Trophoblast cell (in vitro differentiated cells and primary cell): ENCODE measurements at places on chromosomes 6 and 20.

GRCh38 chr6:2817903-2818443, 23.7 kb downstream of the SERPINB1 start:
- peak; percentile 39 for DNase-seq

DNA sequence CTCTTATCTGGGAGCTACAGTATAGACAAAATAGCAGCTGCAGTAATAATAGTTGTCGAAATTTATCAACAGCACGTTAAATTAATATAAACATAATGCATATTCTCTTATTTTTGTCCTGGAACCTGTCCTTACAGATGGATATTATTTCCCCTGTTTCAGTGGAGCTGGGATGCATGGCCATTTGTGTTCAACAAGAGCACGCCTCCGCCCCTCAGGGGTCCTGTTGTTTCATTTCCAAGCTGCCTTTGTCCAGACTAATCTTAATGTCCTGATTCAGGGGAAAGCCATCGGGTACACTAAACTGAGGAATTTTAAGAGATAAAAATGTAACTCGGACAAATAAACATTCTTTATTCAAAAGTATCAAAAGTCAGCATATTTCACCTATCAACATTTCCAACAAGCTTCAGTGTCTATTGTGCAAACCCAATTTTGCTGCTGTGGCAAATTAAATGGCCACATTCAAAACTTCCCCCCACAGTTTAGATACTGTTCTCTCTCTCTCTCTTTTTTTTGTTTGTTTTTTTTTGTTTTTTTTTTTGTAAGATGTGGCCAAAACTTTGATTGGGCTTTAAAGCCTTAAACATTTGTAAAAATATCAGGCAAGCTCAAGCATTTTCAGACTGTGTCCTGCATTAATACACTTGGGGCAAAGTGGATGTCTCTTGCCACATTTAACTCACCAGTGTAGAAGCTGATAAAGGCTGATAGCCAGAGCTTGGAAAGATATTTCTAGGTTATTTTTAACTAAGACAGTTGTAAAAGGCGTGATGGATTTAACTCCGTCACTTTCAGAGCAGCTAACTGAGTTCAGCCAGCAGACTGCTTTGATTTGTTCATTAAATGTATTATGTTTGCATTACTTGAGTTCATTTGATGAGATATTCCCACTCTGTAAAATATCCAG, 112.5 kb upstream of the QKI start:
- no peak for DNase-seq

DNA sequence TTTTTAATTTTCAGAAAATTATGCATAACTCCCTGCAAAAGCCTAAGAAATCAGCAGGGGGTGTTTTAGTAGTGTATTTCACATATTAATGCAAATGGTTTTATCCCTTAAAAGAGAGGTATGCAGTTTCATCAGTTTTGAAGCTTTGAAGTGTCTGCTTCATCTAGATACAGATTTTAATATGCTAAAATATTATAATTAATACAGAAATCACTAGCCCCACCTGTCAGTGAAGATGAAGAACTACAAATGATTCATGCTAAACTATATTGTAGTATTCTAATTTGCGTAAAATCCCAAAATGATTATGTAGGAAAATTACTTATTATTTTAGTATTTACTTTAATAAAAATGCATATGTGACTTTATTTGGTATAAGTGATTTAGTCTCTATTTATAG, 2.9 kb upstream of the TFB1M start:
- DNase-seq = no peak

GRCh38 chr20:8221887-8222419, 89.9 kb downstream of the PLCB1 start:
- DNase-seq = no peak

- DNase-seq = no peak
Observed at GRCh38 chr6:150254770-150255169, 111.9 kb downstream of the PPP1R14C start.

GRCh38 chr20:59350330-59351156, 50.1 kb downstream of the EDN3 start:
- no peak for DNase-seq

DNA sequence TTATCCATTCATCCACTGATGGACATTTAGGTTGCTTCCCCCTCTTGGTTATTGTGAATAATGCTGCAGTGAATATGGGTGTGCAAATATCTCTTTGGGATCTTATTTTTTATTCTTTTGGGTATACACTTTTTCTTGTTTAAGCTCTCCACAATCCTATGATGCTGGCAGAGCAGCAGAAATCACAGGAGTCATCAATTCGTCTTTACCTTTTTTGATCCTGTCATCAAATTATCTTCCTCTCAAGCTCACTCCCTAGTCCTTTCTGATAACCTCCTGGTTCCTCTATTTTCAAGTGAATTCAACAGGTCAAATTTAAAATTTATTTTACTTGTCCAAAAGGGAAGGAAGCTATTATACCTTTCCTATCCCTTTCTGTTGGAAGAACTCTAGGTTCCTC, 89.1 kb downstream of the PLCG1 start:
- no peak for DNase-seq

DNA sequence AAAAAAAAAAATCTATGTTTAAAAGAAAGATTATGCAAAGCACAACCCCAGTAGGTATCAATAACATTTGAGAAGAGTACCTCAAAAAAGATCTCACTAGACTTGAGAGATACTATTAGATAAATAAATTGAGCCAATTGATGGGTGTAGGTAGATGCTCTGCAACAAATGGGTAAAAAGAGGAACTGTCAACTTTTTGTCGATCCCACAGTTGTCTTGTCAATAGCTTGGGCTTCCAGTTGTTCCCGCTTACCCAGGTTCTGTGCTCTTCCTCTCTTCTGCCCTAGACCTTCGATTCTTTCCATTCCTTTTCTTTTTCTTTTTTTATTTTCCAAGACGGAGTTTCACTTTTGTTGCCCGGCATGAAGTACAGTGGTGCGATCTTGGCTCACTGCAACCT, 226.9 kb downstream of the SOX4 start:
- no peak for DNase-seq

DNA sequence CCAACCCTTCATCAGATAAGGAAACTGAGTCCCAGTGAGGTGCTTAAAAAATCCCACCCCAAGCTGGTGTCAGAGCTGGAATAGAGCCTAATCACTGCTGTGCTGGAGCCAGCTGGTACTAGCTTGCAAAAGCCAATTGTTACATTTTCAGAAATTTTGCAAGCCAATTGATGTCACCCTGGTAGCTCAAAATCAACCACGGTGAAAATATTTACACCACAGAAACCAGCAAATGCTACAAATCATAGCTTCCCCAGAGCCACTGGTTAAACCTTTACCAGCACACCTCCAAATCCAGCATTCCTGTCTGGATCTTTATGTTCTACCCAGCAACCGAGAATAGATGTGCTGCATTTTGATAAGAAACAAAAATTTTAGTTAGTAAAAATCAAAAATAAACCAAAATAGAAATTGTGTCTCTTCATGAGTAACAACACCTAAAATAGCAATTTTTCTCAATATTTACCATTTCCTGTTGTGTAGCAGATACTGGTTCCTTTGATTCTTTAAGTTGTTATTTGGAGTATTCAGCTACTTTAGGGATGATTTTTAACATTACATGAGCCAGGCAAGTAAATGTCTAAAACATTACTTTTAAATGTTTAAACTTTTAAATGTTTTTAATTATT, 7.2 kb upstream of the LCA5 start:
- DNase-seq = no peak

DNA sequence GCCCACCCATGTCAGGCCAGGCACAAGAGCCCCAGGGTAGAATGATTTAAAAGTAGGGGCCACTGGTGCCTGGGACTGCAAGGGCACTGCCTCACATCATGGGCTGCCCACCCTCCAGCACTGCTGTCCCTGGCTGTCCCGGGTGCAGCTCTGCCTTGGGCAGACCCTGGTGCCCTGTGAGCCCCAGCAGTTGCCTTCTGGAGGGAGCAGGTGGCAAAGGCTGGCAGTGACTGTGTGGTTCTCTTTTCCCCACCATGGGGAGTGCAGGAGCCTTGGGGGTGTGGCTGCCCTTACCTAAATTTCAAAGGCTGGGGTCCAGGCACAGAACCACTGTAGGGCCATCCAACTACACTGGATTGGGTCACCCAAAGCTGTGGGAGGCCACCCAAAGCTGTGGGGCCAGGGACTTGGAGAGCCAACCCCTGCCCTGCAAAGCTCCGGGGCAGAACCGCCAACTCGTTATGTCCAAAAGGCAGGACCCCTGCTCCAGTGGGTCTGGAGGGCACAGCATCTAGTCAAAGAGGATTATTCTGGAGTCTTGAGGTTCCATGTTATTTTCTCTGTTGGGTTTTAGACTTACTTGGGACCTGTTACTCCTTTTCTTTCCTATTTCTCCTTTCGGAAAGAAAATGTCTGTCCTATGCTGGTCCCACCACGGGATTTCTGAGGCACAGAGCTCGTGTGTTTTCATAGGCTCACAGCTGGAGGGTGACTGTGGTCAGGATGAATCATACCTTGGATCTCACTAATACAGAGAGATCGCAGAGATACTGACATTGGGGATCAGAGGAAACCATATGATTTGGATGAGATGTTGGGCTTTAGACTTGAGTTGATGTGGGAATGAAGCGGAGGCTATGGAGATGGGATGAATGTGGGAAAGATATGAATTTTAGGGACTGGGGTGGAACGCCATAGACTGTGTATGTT, 65.3 kb downstream of the RAMACL start:
- no peak for DNase-seq

DNA sequence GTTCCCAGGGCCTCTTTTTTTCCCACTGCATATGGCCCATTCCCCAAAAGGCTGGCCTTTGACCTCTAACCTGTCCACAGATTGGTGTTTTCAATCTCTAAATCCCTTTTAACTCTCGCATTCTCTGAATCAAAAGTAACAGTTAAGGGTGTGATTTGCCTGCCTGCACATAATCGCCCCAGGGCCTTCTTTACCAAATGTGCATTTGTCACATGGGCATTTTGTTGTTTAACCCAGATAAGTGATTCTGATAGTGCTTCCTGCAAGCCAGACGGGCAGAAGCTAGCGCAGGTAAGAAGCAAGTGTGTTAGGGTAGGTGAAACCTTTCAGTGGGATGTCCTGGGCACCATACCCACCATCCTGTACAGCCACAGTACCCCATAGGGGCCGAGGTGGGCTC, 49.4 kb upstream of the PLEKHG1 start:
- DNase-seq = no peak

DNA sequence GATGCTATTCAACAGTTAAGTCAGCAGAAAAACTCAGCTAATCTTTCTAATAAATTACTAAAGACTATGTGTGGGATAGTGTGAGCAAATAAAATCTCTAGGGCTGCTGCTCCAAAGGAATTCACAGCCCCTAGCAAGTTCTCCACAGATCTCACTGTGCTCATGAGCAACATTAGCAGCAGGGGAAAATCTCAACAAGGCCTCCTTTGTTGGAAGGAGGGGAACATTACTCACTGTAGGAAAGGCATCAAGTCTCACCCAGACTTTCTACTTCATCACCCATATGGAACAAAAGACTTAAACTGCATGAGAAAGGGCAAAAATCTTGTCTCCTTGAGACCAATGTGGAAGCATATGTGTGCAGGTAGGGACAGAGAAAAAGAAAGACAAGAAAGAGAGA, 726.4 kb upstream of the SLC35B3 start:
- DNase-seq = no peak

DNA sequence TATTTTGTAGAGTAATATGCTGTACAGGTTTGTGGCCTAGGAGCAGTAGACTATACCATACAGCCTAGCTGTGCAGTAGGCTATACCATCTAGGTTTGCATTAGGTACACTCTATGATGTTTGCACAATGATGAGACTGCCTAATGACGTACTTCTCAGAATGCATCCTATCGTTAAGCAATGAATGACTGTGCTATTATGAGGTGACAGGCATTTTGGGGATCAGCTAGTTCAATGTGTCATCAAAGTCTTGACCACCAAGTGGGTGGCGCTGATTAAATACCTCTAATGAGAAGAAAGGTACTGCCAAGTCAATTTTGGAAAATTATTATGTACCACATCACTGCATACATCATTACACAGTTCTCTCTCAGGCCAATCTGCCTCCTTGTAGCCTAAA, 190.2 kb downstream of the BACH2 start:
- no peak for DNase-seq

DNA sequence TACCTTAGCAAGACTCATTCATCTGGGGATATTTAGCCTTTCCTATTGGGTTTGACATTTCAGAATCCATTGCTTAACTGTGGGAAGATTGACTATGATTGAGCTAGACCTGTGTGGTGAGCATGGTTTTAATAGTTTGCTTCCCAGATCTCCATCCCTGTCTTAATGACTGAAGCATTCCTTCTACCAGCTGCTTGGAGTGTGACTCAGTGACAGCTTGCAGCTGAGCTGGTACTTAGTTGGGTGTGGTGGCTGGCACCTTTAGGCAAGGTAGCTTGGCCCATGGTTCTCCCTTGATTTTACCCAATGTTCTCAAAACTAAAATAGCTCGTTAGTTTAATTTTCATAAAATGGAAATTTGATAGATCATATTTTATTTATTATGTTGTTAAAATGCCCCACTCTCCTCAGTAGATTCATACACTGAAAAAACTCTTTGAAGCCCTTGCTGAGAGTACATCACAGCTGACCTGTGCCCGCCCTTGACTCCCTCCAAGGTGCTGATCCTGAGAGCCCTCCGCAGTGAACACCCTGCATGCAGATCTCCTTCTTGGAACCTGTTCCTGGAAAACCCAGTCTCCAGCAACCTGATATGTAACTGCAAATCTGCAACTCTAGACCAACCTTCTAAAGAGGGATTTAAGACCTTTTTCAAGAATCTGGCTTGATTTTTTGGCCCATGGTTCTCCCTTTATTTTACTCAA, 19.1 kb downstream of the DOK5 start:
- no peak for DNase-seq

DNA sequence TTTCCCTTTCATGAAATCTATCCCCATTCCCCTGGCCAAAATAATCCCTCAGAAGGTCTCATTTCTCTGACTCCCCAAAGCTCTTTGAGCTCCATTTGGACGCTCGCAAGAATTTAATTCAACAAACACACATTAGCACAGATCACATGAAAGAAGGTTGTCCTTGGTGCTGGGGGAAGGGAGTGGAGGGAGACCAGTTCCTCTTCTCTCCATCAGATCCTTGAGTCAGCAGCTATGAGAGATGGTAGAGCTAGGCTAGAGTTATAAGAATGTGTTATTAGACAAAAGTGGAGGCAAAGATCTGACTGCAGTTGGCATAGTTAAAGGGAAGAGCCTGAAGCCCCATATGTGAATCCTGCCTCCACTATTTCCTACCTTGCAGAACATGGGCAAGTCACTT, 184.2 kb upstream of the CDYL start:
- no peak for DNase-seq

- peak; percentile 45 for DNase-seq
Observed at GRCh38 chr6:112286010-112286409, 31.6 kb upstream of the LAMA4 start.

- no peak for DNase-seq
Observed at GRCh38 chr6:45584127-45584526, 206.4 kb upstream of the SUPT3H start.
